Thymus (tissue), 14 donors: ENCODE measurements at places on chromosomes 11 and 22. TPM values are rescaled to one million over a fixed set of nuclear protein-coding genes. Genes with fewer than 3 reads are reported as not detected.

Gene VSTM5
- 0.19 TPM for total RNA-seq

Gene LINC01488
- total RNA-seq, result not detected

Gene KDM4E
- not detected for total RNA-seq

Gene LIPT2
- total RNA-seq, result 6.1 TPM

Gene SLC7A4
- total RNA-seq, result 0.19 TPM

Gene SLC1A2
- total RNA-seq, result 0.38 TPM

Gene PHLDB1
- 4.0 TPM for total RNA-seq
